Activated CD4-positive, alpha-beta T cell treated with anti-CD3 and anti-CD28 coated beads, Interleukin-2, amount 50 U/mL, for 24 hours (primary cell): ENCODE measurements at places on chromosomes 16 and 17.

DNA sequence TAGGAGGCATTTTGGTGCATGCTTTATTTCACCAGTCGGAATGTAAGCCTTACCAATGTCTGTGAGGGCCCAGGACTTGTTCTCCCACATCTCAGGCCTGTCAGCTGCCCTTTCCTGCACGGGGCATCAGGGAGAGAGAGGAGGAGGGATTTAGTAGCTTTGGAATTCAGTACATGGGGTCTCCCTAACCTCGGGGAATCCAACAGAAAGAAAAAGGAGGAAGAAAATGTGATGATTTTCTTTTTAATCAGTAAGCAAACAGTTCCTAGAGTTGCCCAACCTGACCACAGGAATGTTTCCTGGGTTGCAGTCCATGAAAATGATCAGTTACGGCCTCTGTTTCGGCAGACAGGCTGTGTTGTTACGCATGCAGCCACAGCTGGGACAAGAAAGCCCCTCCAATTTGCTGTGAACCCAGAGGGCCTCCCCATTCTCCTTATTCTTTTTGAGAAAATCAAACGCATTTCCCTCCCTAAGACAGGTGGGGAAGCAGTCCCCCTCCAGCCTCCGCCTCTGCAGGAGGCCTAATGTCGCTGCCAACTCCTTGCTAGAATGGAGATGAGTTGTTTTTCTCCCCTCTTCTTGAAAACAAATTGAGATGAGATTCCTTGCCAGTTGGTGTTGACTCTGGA is 53.1 kb upstream of the TANGO6 start:
- DNase-seq, result no peak

DNA sequence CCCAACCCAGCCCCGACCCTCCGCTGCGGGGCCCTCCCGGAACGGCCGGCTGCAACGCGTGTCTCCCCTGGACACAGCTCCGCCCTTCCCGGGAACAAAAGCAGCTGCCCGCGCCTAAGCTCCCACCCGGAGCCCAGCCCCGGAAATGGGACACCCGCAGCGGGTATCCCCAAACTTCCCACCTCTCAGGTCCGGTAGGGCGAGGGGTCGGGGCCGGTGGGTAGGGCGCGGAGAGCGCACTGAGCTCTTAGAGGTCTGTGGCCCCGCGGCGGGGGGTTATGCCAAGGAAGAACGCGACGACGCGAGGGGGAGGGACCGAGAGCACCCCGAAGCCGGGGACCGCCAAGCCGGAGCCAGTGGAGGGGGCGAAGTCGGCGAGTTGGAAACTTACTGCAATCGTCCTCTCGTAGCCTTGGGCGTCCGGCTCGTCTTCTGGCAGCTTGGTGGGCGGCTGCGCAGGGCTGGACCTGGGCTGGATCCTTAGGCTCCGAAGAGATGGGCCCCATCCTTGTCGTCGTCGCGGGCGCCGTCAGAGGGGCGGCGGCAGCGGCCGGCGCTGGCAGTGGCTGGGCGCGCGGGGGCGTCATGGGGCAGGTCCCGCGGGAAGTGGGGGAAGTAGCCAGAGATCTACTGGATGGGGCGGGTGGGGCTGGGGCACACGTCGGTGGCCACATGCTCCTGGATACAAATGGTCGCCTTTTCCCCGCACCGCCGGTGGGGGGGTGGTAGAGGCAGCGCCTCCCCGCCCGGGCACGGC is 6.9 kb downstream of the USP6 start:
- DNase-seq, result no peak

DNA sequence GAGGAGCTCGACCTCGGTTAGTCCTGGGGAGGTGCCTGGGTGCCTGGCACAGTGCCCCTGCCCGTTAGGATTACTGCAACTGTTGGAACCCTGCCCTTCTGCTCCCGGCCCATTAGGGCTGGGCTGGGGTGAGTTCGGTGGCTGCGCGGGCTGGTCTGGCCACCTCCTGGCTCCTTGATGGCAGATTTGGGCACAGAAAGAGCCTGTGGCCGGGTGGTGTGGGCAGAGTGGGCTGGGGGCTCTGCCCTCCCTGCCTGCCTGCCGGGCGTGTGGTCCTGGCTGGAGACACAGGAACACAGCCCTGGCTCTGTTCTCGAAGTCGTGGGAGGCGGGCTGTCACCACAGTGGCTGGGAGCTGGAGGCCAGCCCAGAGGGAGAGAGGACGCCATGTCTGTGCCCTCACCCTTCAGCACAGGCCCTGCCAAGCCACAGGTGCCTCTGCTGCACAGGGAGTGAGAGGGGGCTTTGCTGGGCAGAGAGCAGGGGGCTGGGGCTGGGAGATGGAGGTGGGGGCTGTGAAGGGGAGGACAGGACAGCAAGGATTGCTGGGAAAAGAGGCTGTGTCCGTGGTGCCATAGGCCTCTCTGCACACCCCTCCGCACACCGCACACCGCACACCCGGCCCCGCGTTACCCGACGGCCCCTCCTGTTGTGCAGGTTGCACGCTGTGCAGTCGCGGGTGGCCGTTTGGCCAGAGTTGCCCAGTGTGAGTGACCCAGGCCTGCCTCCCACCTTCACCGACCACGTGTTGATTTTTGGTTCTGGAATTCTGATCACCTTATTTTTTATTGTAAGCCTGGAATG is 236.6 kb upstream of the GSE1 start:
- DNase-seq, result no peak

- no peak for DNase-seq
These were observed 47.9 kb downstream of the GINS3 start for GRCh38 chr16:58440131-58440530.

- no peak for DNase-seq
These were observed 12.6 kb downstream of the PHB1 start for GRCh38 chr17:49401971-49402611.

DNA sequence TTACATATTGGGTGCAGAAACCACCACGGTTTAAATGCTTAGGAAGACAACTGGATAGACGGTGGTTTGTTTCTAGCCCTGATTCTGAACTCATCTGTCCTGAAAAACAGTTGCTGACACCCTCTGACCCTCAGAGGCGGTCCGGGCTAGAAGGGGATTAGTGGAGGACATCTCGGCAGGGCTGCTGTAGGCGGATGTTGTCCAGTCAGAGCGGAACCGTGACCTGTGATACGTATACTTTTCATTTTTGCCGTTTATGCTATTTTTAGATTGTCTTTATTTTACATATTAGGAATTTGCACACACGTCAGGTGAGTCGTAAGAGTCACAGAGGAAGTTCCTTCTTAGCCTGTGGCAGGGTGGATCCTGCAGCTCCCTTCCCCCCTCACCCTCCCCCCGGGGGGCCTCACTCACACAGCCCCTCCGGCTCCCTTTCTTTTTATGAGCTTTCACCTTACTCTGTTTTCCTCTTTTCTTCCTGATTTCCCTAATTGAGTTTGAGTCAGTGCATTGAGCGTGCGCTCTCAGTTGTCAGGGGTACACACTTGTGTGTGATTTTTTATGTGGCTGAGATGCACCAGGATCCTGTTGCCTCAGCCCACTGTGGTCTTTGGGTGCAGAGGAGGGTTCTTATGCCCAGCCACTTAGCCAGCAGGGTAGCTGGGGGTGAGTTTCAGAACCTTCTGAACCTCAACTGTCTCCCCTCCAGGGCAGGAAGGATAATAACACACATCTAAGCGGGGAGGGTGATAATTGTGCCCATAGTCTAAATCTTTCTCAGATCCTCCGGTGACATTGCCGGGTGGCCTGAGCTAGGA is 211.1 kb upstream of the CHMP6 start:
- DNase-seq, result no peak

DNA sequence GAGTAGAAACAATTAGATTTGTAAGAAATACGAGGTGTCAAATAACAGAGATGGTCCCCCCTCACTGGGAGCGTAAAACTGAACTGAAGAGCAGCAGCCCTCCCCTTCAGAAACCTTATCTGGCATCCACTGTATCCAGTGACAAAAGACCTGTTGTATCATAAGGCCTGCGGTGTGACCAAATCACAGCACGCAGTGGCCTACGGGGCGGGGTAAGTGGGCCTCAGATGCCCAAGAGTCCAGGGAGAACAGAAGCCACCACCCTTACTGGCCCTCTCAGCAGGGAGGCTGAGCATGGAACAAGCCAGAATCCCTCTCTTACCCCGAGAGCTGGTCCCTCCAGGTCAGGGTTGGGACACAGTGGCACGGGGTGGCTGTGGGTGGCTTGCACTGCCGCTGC is 5.5 kb downstream of the JMJD6 start:
- no peak for DNase-seq

GRCh38 chr17:48240122-48240521 is 132.6 kb downstream of the SNX11 start:
- no peak for DNase-seq

DNA sequence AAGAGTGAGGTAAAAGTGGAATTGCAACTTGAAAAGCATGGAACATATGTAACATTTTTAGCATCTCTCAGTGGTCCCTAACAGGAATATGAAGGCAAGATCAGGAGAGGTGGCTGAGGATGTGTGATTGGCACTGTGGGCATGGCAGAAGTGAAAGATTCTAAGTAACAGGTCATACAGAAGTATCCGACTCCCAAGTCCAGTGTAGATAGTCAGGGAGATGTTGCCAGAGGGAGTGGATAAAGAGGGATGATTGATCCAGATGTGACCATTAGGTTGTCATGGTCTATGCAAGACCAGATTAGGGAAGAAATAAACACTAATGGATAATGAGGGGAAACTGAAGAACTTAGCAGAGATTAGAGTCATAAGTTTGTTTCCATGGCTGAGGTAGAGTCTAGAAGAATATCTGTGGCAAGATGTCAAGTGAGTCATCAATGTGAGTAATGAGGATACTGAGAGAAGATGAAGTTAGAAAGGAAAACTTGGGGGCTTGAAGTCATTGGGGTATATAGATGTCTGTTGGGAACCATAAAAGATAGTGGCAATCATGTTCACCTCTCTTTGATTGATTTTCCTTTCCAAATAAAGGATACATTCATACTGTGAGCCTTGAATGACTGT is 23.9 kb upstream of the CAPNS2 start:
- no peak for DNase-seq

- no peak for DNase-seq
These were observed 5.6 kb upstream of the CCL2 start for GRCh38 chr17:34249478-34249877.

DNA sequence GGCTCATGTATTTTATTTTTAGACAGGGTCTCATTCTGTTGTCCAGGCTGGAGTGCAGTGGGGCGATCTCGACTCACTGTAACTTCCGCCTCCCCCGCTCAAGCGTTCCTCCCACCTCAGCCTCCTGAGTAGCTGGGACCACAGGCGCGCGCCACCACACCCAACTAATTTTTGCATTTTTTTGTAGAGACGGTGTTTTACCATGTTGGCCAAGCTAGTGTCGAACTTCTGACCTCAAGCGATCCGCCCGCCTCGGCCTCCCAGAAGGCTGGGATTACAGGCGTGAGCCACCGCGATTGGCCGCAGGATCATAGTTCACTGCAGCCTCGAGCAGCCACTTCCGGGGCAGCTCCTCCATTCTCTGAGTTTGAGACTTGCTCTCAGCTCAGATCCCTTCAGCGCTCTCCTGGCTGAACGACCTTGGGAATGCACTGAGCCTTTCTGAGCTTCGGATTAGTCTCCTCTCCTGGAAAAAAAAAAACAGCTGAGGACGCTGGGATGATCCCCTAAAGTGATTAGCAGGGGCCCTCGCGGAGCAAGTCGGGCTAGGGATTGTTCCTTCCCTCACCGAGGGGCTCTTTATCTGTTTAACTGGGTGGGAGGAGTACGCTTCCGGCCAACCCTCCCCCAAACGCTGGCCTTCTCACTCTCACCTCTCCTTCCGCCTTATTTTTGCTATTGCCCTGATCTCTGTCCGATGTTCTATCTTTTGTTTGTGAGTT is 1.1 kb upstream of the PKMYT1 start:
- no peak for DNase-seq

GRCh38 chr16:11354407-11354732 is 9.1 kb downstream of the RMI2 start:
- no peak for DNase-seq

DNA sequence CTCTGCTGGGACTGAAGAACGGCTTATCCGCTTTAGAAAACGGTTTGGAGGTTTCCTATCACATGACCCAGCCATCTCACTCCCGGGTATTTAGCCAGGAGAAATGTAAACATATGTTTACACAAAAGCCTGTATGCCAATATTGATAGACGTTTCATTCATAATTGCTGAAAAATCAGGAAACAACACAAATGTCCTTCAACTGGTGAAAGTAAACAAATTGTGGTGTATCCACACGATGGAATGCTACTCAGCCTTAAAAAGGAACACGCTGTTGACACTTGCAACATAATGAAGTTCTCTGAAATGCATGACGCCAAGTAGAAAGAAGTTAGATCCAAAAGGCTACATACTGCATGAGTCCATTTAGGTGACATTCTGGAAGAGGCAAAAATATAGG is 157.6 kb downstream of the SLC39A11 start:
- DNase-seq, result no peak

GRCh38 chr16:84774810-84775209 is 45.0 kb upstream of the CRISPLD2 start:
- no peak for DNase-seq

- DNase-seq, result no peak
These were observed 162.6 kb downstream of the CA10 start for GRCh38 chr17:51995797-51996403.

DNA sequence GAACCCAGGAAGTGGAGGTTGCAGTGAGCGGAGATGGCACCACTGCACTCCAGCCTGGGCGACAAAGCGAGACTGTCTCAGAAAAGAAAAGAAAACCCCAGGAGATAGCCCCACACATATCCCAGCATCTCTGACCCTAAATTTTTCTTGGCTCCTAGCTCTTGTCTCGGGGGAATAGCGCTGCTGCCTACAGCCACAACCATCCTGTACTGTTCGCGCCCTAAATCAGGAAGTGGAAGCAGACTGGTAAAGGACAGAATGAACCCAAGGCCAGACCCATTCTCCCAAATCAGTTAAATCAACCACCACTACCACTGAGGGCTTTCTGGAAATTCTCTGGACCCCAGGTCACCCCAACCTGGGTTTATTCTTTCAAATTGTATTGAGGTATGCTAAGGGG is 1.7 kb downstream of the CTDNEP1 start:
- no peak for DNase-seq

DNA sequence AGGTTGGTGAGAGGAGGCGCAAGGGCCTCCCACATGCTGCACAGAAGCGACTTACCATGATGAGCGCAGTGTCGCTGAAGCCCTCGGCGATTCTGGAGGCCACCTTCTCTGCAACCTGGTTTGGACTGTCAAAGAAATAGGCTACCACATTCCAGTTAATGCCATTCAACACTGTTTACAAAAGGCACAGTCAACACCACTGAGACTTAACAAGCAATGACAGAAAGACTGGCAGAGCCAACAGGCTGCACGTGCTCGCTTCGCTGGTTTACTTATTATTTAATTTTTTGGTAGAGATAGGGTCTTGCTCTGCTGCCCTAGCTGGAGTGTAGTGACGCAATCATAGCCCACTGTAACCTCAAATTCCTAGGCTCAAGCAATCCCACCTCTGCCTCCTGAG is 18.2 kb downstream of the EMC8 start:
- no peak for DNase-seq

GRCh38 chr16:70399951-70400350 is 38.9 kb downstream of the ST3GAL2 start:
- DNase-seq, result no peak

- DNase-seq, result no peak
These were observed 47.1 kb upstream of the STH start for GRCh38 chr17:45951941-45952340.

DNA sequence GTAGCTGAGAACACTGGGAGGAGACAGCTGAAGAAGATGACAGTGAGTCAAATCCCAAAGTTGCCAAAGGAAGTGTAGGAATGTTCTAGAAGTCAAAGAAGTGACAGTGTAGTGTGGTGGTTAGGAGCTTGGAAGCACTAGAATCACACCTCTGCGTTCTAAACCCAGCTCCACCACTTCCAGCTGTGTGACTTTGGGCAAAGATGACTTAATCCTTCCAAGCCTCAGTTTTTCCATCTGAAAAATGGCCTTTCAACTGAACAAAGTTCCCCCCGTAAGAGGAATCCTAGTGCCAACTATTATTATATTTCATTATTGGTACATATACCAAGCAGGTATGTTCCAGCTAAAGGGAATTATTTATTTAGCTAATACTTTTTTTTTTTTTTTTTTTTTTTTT is 56.0 kb downstream of the IQCK start:
- DNase-seq, result no peak
